ENCODE measurements at places on chromosomes 2 and 18.

- DNase-seq = peak; percentile 32
Observed at GRCh38 chr18:3652380-3653262, 202.6 kb downstream of the TGIF1 start.

DNA sequence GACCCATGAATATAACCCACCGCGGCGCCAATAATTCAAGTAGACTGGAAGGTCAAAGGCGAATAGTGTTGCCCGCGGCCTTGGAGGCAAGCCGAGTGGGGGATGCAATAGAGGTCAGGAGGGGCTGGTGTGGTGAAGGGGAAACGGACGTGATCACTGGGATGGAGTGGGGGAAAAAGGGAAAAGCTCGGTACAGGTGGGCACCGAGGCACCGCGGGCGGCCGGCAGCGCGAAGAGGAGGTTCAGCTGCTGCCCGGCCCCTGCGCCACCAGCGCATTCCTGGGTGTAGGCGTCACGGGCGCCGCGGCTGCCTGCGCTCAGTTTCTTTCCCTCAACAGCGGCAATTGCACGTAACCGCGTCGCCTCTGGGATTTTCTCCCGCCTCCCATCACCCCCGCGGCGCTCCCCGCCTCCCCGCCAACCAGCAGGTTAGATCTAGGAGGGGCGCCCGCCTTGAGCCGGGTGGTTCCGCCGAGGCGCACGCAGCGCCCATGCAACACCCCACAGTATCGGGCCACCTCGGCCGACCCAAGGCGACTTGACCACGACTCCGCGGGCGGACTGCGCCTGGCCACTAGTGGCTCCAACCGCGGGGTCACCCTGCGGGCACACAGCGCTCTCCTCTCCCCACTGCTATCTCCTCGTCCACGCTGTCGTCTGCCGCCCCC lies 1.5 kb downstream of the RND3 start:
- DNase-seq = no peak

GRCh38 chr2:34492561-34493455 lies 893.7 kb upstream of the FAM98A start:
- DNase-seq = no peak

DNA sequence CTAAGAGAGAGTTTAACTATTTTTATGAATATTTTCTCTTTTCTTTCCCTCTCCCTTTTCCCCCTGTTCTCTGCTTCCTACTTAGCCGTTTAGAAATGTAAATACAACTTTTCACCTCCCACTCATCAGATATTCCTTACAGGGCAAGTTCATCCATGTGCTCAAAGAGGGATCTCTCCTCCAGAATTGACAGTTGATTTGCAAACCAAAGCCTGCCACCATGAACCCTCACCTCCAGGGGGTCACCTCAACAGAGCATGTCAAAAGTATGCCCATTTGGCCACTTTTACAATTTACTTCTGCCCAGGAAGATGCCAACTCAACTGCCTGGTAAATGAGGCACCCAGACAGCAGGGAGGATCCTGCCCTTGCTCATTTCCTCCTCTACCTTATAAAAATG lies 149.2 kb upstream of the GYPC start:
- no peak for DNase-seq

DNA sequence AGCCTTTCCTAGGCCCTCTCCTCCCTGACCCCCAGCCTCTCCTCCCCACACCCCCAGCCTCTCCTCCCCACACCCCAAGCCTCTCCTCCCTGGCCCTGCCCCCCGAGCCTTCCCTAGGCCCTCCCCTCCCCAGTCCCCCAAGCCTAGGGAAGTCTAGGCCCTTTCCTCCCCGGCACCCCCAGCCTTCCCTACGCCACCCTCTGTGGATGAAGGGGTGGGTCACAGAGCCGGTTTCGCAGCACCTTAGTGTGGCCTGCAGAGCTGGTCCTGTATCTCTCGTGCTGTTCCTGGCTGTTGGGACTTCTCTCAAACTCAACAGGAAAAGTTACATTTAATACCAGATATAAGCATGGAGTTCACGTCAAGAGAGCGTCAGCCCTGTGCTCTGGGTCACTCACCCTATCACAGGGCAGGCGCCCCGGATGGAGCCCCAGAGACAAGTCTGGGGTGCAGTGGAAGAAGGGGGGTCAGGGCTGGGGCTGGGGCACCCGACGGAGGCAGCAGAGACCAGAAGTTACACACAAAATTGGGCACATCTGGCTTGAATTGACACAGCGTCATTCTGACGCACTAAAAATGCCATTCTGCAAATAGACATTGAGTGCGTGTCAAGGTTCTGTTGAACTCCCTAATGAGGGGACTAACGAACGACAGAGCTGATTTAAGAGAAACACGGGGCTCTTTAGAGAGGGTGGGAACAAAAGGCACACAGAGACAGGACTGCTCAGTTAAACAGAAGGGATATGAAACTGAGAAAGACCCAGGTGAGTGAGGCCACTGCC lies 24.0 kb downstream of the KCNIP3 start:
- no peak for DNase-seq

DNA sequence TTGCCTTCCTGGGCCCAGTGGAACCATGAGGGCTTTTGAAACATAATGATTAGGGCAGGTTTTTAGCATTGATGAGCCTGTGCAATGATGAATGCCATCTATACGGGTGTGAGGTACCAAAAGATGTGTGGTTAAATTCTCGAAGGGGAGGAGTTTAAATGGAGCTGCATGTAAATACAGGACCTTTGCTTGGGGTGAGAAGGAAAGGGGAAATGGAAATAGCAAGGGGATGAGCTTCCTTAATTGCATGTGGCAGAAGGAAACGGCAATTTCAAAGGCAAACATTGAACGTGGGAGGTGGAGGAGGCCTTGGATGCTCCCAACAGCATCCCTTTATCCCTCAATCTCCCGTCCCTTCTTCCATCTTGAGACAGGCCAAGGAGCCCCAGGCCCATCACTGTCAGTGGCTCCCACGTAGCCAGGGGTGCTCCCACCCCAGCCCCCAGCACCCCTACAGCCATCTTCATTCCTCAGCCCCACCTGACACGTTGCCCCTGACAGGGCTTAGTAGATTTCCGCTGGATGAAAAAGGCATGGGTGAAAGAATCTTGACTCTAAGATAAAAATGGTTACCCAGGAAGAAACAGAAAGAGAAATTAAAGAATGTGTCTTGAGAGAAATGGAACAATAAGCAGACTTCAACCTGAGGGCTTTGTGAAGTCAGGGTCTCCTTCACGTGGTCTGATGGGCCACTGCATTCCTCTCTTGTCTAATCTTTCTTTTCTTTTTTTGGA lies 32.5 kb downstream of the INPP5D start:
- no peak for DNase-seq

- DNase-seq = no peak
Observed at GRCh38 chr2:12929758-12930157, 213.0 kb downstream of the TRIB2 start.

DNA sequence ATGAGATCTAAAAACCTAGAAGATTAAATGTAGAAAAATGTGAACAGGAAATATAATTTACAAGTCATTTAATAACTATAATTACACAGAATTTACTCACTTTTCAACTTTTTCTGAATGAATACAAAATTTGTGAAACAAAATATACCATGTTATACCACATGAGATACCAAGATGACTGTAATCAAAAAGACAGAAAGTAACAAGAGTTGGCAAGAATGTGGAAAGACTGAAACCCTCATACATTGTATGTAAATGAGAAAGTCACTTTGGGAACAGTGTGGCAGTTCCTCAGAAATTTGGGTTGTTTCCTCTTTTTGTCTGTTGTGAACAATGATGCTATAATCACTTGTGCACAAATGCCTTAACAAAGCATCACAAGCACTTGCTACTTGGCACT lies 145.4 kb upstream of the ZNF804A start:
- DNase-seq = no peak

Data from stimulated activated CD4-positive, alpha-beta T cell treated with anti-CD3 and anti-CD28 coated beads, Interleukin-12 subunit alpha, Interleukin-12 subunit beta, amount 100 ng/mL, for 4 hours (primary cell).